Activated T-cell treated with anti-CD3 and anti-CD28 coated beads for 1 hour (primary cell): ENCODE measurements at places on chromosomes 1 and 21.

DNA sequence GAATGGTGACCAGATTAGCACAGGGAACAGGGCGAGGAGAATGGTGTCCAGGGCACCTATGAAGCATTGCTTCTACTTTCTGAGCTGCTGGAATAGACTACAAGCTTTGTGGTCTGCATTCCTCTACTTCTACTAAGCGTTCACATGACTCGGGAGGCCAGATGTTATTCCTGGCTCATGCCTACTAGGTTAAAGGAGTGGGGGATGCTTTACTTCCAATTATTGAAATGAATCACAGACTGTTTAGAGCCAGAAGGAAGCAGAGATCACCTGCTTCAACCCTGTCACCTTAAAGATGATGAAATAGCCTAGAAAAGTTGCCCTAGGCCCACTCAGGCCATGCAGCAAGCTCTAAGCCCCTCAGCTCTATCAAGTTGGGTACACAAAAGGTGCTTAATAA is 633.5 kb downstream of the KIF26B start:
- no peak for DNase-seq

DNA sequence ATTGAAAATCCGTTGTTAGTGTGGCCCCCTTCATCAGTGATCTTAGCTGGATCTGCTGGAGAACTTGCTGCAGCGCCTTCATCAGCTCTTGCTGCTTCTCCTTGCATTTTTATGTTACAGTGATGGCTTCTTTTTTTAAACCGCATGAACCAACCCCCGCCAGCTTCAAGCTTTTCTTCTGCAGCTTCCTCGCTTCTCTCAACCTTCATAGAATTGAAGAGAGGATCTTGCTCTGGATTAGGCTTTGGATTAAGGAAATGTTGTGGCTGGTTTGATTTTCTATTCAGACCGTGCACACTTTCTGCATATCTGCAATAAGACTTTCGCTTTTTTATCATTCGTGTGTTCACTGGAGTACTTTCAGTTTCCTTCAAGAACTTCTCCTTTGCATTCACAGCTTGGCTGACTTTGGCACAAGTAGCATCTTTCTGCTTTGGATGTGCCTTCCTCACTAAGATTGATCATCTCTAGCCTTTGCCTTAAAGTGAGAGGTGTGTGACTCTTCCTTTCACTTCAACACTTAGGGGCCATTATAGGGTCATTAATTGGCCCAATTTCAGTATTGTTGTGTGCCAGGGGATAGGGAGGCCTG is 13.1 kb downstream of the RNF187 start:
- DNase-seq = no peak

DNA sequence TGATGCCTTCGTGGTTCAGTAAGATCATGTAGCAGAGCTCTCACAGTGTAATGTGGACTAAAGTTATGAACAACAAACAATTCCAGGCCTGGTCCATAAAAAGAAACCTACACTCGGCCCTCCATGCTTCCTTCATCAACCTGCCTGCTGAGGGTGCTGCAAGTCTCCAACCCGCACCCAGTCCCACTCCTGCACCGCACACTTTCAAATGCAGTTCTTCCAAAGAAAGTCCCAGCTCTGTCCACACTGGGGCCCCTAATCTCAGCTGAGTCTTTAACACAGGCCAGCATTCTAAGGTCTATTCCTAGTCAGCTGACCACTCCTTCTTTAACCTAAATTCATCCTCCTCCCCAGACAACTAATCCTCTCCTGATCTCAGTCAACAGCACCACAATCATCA is 71.5 kb upstream of the NR5A2 start:
- no peak for DNase-seq

GRCh38 chr1:16207318-16208269 is 4.9 kb downstream of the ARHGEF19 start:
- no peak for DNase-seq

DNA sequence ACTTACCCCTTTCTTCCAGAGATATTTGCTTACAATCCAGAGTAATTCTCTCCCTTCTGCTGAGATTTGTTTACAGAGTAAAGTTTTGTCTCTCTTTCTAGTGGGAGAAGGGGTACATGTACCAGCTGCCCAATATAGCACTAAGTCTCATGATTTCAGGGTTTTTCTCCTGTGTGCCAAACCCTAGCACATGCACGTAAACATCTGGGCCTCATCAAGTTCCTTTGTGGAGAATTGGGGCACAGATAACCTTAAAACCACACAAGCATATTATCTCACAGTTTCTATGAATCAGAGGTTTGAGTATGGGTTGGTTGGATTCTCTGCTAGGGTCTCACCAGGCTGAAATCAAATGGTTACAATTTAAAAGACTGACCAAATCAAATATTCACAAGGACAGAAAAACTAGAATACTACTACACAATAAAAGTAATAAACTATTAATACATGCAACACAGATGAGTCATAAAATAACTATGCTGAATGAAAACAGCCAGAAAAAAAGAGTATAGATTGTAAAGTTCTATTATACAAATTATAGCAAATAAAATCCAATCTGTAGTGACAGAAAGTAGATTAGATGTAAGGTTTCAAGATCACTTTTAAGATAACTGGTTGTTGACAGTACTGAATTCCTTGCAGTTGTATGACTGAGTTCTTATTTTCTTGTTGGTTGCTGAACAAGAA is 347.4 kb upstream of the PTBP2 start:
- DNase-seq = no peak

DNA sequence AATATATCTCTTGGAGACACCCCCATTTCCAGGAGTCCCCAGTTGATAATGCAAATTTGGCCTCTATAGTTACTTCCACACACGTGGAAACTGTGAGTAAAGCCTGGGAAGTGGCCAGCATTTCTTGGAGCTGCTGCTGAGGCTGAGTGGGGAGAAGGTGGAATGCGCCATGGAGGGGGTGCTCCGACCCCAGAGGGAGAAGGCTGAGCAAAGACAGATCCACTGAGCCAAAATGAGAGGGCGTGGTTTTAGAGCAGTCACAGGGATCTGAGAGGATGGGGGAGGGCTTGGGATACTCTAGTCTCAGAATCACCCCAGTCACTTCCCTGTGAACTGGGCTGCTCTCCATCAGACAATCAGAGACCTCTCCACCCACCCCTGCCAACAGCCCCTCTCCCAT is 38.7 kb downstream of the TRIM62 start:
- no peak for DNase-seq
